ENCODE measurements at places on chromosomes 3 and 15.

DNA sequence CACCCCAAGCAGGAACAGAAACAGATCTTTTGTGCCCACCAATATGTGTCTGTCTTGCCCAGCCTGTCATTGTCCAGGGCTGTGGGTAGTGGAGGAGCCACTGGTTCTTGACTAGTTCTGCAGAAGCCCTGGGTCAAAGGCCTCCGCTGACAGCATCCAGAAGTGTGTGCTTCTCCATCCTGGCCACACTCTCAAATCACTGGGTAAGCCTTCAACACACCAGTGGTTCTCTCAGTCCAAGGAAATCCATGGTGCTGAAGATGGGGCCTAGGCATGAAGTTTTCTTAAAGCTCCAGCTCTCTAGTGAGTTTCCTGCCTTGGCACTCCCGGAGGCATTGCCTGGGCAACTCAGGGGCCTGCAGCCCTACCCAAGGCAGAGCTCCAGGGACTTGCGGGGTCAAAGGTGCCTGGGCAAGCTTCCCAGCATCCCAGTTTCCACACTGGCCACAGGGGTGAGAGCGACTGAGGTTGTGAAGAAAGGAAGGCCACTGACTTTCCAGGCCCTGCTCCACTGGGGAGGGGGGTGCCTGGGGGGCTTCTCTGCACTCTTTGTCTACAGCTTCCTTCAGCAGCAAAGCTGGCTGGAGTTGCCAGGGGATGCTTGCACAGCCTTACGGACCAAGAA, 37.9 kb upstream of the RPL32 start:
- no peak for DNase-seq

GRCh38 chr3:150306906-150307305, 101.2 kb upstream of the TSC22D2 start:
- DNase-seq, result no peak

DNA sequence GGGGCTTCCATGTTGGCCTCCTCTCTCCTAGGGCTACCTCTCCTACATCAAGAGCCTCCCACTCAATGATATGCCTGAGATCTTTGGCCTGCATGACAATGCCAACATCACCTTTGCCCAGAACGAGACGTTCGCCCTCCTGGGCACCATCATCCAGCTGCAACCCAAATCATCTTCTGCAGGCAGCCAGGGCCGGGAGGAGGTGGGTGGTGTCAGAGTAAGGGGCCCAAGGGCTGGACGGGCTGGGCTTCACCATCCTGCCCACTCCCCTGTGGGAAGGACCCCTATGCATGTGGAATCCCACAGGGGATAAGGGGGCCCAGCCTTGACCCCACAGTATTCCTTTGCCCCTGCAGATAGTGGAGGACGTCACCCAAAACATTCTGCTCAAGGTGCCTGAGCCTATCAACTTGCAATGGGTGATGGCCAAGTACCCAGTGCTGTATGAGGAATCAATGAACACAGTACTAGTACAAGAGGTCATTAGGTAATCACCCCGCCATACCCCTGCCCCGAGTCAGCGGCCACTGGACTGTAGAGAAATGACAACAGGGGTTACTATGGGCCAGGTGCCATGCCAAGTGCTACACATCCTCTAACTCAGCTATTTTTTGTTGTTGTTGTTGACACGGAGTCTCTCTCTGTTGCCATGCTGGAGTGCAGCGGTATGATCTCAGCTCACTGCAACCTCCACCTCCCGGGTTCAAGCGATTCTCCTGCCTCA, 47.1 kb downstream of the SEMA3G start:
- no peak for DNase-seq

- no peak for DNase-seq
Observed at GRCh38 chr15:48355377-48355776, 24.1 kb downstream of the DUT start.

Measured in NCI-H1694 treated with DMSO at 0.1 percent for 48 hours (cell line).